ENCODE measurements at places on chromosomes 5 and 9.
A peak's percentile ranks its signal among the peaks of the same experiment; 100 is the strongest.

- no peak for DNase-seq
These were observed 4.3 kb downstream of the CNOT8 start for GRCh38 chr5:154862766-154863165.

- peak; percentile 81 for DNase-seq
These were observed at the start of gene F2R for GRCh38 chr5:76715736-76716455. TSS of gene F2R (plus strand) at chr5:76716126. CDS start at chr5:76716308, 182 bp downstream.

DNA sequence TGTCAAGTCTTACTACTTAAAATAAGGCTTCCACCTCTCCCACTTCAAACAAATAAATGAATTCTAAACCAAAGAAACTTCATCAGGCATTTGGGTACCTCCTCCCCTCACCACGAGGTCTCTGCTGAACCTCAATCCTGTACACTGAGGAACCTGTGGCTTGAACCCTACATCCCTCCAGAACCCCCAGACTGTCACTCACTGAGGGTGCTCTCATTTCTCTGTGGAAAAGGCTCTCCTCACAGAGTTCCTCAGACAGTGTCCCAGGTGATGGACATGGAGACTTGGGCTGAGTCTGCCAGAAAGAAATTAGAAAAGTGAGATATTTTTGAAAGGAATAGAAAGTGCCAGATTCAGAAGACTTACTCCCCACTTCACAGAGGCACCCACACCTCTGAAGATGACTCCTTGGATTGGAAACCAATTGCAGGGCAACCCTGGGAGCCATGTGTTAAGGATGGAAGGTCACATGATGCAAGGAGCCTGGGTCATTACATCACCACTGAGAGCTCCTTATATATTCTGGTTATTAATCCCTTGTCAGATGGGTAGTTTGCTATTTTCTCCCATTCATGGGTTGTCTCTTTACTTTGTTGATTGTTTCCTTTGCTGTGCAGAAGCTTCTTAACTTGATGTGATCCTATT, 19.8 kb downstream of the MLANA start:
- DNase-seq, result no peak

DNA sequence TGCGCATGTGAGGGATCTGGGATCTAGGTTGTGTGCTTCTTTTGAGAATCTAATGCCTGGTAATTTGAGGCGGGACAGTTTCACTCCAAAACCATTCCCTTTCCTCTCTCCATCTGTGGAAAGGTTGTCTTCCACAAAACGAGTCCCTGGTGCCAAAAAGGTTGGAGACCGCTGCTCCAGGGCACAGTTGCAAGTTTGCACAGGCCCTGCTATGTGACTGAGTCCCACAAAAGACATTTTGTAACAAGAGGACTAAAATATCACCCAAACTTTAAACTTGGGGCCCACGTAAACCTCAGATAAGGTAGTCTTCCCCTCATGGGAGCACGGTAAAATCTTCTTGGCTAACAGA, 5.8 kb upstream of the ZNF367 start:
- DNase-seq, result no peak

- DNase-seq, result no peak
These were observed 65.1 kb downstream of the BASP1 start for GRCh38 chr5:17282283-17283120.

GRCh38 chr9:969310-970150, 6.9 kb upstream of the DMRT3 start:
- DNase-seq, result no peak

- DNase-seq, result peak; percentile 53
These were observed 104.9 kb downstream of the CFAP90 start for GRCh38 chr5:7745882-7746610.

DNA sequence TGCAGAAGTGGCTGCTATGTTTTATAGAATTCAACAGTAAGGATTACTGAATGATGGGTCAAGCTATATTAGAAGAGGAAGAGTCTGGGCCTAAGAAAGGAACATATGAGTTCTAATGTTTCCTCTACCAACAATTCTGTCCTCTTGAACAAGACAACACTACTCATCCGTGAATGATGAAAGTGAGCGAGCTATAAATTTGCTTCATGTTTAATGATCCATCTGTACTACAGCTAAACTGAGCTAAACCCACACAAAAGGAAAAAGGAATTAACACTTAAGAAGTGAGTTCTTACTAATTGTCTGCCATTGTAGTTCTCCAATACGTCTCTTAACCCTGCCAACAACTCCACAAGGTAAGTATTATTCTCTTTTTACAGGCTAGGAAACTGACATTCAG, 204.4 kb downstream of the GLIS3 start:
- no peak for DNase-seq
